Globus pallidus (tissue), 1 donor: ENCODE measurements at places on chromosomes 16 and 17.

DNA sequence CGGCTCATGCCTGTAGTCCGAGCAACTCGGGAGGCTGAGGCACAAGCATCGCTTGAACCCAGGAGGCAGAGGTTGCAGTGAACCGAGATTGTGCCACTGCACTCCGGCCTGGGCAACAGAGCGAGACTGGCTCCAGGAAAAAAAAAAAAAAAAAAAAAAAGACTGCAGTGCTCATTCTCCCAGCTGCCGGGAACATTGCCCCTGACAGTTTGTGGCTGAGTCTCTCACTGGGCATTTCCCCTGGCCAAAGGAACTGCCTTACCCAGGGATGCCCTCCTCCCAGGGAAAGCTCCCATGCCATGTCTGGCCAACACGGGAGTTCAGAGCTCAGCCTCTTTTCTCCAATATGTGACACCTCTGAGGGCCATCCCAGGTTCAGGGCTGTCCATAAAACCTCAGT, 21.3 kb upstream of the USP10 start:
- DNase-seq, result no peak

- no peak for DNase-seq
Measured at GRCh38 chr16:85142771-85143211, 30.5 kb upstream of the CIBAR2 start.

- DNase-seq, result no peak
Measured at GRCh38 chr17:76171706-76172105, 30.7 kb upstream of the FOXJ1 start.

DNA sequence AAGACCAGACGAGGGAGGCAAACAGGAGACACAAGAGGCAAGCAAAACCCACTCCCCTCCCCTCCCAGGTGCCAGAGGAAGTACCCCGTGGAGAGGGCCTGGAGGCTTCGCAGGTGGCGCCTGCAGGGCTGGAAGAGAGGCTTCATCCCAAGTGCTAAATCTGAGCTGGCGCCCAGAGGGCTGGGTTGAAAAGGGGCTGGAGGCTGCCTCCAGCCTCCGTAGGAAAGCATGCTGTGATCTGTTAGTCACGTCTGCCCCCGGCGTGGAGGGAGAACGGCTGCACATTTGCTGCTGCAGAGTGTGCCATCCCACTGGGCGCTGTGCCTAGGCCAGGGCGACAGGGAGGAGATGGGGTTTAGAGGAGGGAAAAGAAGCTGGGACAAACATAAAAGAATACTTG, 16.9 kb downstream of the RPH3AL start:
- no peak for DNase-seq

- DNase-seq, result no peak
Measured at GRCh38 chr17:1541367-1541904, 21.2 kb downstream of the PITPNA start.
